ENCODE measurements at places on chromosomes 4 and X. TPM values are rescaled to one million over a fixed set of nuclear protein-coding genes. Genes with fewer than 3 reads are reported as not detected.

PF4V1 gene
- not detected for total RNA-seq

DMP1 gene
- total RNA-seq = not detected

DUSP9 gene
- 0.19 TPM for total RNA-seq

POU3F4 gene
- not detected for total RNA-seq

PLAC8 gene
- 41.2 TPM for total RNA-seq

All from activated CD4-positive, alpha-beta T cell treated with anti-CD3 and anti-CD28 coated beads, Interleukin-2, amount 10 ng/mL, durations not matched to agents 24 days and 14 days (primary cell).